ENCODE measurements at places on chromosomes 3 and 15.

- DNase-seq: no peak
Observed at GRCh38 chr3:172530566-172530965, 7.3 kb upstream of the TNFSF10 start.

DNA sequence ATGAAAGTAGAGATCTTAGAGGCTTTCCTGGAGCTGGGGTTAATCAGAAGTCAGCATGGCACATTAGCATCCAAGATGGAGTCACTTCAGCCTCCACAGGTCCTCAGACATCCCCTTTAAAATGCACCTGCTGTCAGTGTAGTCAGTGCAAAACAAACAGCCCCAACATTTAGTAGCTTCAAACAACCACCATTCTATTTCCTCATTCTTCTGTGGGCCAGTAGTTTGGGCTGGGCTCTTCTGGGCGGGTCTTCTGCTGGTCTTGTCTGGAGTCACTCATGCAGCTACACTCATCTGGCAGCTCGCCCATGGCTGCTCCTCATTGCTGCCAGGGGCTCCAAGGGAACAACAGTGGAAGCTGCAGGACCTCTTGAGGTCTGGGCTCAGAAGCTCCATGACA is 99.9 kb downstream of the TLE3 start:
- DNase-seq: no peak

DNA sequence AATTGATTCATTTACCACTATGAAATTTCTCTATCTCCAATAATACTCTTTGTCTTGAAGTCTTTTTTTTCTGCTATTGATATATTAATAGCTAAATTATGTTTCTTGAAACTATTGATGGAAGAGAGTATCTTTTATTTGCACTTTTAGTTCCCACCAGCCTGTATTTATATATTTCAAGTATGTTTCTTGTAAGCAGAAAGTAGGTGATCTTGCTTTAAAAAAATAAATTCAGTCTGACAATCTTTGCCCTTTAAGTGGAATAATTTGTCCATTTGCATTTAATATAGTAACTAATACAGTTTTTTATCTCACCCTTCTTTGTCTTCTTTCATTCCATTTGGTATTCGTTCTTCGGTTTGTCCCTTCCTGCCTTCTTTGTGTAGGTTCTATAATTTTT is 790.5 kb downstream of the MCTP2 start:
- DNase-seq: no peak

- no peak for DNase-seq
Observed at GRCh38 chr3:67325231-67325630, 327.1 kb downstream of the KBTBD8 start.

DNA sequence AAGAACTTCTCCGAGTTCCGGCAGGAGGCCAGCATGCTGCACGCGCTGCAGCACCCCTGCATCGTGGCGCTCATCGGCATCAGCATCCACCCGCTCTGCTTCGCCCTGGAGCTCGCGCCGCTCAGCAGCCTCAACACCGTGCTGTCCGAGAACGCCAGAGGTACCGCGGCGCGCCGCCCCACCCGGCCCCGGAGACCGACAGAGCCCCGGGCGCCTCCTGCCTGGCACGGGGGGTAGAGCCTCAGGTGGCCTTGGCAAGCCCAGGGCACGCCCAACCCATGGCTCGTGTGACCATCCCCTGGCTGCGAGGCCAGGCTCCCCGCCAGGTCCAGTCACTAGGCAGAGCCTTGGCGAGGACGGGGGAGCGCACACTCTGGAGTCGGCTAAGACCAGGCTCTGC is 134.1 kb downstream of the LRRK1 start:
- DNase-seq: no peak

DNA sequence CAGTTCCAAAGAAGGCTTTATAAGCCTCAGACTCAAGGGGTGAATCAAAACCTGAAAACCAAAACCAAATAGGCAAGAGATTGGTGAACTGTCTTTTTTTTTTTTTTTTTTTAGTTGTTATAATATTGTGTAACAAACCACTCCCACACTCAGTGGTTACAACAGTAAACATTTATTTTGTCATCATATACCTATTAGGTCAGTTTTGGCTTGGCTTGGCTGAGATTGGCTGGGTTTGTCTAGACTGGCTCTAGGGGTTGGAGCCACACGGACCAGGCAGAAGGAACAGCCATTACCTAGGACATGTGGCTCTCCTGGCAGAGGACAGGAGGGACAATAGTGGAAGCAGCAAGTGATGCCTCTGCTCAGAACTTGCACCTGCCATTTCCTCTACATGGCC is 26.4 kb upstream of the RYR3 start:
- DNase-seq: no peak

DNA sequence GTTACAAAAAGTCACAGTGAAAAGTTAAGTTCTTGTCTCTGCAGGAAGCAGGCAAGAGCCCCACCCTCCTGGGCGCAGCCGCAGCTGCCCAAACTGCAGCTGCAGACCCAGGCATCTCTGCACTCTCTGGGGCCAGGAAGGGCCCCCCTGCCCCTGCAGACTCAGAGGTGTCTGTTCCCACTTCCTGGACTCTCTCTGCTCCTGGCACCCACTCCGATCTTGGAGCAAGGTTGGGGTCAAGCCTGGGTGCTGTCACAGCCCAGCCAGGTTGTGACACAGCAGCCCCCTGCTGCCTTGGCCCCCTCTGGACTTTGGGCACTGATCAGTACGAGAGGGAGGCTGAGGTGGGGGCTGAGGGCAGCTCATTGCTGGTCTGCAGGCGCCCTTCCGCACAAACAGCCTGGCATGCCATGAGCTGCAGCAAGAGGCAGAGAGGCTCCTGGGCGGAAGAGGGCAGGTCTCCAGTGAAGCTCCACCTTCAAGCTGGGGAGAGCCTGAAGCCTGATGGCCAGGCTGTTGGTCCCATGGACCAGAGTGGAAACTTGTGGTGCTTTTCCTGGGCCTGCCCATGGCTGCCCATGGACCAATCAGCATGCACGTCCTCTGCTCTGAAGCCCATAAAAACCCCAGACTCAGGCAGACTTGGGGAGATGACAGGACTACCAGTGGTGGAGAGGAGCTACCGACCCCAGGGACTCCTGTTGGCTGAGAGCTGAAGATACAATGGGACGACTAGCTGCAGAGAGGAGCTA is 42.9 kb upstream of the LRRFIP2 start:
- no peak for DNase-seq

DNA sequence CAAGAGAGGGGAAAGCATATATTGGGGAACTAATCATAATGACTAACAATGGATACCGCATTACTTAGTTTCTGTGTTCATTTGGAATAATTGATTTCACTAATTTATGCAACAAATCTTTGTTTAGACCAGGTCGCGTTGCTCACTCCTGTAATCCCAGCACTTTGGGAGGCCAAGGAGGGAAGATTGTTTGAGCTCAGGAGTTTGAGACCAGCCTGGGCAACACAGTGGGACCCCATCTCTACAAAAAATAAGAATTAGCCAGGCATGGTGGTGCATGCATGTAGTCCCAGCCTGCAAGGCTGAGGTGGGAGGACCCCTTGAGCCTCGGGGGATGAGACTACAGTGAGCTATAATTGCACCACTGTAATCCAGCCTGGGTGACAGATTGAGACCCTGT is 585.7 kb upstream of the CBLB start:
- no peak for DNase-seq

DNA sequence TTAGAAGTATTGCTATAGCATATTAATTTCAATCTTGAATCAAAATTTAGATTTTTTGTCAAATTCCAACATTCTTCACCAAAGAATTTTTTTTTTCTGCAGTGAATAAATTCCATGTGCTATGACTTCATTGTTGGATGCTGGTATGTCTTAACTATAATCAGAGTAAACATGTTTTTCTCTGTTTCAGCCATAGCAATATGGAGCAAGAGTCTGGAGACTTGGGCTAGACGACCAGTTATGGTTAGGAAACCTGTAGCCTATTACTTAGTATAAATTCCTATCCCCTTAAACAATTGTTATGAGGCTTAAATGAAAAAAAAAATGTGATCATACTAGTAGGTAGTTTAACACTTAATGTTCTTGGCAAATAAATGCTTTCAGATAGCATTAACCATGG is 431.9 kb upstream of the FRG2C start:
- DNase-seq: no peak

DNA sequence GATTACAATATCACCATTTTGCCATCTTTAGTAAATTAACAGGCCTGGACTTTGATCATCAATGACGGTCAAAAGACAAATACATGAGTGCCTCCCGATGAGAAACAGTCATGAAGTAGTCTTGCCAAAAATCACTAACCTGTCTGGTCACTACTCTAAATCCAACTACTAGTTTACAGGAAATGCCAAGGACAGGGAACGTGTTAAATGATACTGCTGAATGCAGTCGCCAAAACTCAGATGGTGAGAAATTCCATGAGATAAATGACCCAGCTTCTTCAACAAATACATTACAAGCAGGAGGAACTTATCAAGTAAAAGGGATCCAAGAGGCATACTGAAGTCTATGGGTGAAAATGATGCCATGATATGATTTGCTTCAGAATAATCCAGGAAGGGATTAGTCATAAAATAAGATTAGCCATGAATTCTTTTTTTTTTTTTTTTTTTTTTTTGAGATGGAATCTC is 35.8 kb upstream of the ATP13A3 start:
- no peak for DNase-seq

DNA sequence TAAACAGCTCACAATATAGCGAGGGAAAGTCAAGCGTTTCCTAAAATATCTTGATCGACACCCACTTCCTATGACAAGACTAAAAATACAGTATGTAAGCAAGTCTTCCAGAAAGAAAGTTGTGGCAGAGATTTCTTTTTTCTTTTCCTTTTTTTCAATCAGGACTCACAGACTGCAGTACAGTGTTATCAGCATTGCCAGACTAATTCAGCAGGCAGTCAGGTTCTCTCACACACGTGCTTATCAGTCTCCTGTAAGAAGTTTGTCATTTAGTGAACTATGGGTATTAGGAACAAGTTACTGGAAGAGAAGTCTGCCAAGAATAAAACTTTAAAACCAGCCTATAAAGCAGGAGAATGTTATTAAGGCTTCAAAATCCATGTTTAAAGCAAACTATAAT is 32.8 kb upstream of the ZNF385D start:
- no peak for DNase-seq

GRCh38 chr3:87121856-87122255 is 105.3 kb upstream of the CHMP2B start:
- DNase-seq: no peak

DNA sequence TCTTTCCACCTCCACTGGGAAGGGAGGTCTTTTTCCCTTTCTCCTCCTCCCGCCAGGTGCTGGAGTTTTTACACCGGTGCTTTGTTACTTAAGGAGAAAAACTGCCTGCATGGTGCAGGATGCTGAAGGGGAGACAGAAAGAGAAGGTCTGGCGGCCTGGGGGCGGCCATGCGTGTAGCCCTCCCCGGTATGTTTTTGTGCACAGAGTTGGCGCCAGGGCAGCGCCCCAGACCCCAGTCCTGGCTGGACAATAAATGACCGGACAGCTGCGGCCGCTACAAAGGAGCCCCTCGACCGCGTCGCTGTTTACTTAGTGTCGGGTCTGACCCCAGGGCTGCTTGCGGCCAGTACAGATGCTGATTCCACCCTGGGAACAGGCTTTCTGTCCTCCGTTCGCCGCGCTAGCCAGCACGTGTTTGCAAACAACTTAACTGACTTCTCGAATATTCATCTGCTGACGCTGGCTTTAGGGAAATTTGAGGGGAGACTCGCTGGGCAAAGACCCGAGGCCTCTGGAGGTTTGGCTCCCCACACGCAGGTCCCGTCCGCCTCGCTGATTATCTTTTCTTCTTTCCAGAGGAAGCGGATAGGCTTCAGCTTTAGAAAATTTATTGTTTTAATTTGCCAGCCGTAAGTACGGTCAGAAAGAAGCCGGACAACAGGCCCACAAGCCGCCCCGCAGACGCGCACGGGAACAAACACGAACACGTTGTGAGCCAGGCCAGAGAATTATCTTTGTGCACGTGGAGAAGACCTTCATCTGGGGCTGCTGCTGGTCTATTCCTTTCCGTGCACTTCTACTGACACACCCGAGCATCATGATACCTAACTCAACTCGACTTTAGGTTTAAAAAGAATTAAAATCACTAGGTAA is 46.9 kb downstream of the ZIC4 start:
- DNase-seq: no peak

- DNase-seq: no peak
Observed at GRCh38 chr3:157127831-157128767, 31.8 kb downstream of the CCNL1 start.

GRCh38 chr3:12232785-12233300 is 56.0 kb upstream of the PPARG start:
- no peak for DNase-seq

GRCh38 chr3:16456784-16457415 is 56.6 kb downstream of the RFTN1 start:
- peak; percentile 34 for DNase-seq

- DNase-seq: peak; percentile 2
Observed at GRCh38 chr15:80367094-80367493, 37.1 kb upstream of the ARNT2 start.

All from fibroblast of the conjunctiva (primary cell).